ENCODE measurements at places on chromosomes 12 and 14. TPM values are rescaled to one million over a fixed set of nuclear protein-coding genes. Genes with fewer than 3 reads are reported as not detected.

DNA sequence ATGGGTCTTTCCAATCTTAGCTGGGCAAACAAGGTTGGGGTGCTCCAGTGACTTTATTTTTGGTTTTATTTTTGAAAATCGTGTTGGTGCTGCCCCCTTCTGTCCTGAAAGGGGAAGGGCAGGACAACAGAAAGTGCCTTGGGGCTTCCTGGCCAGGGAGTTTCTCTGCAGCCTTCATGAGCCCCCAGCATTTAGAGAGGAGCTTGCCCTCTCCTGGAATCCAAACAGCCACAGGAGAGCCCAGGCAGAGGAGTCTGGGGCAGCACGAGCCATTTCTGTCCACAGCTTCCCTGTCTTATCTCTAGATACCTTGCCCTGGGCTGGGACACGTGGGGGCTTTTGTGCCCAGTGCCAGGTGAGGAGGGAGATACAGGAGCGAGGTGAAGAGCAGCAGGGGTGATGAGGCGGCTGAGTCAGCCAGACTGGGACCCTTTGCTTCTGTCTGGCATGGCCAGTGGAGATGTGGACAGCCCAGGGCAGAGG is 4.4 kb upstream of the C1RL start:
- no peak for DNase-seq

RASSF9 gene
- 1.4 TPM for total RNA-seq

DNA sequence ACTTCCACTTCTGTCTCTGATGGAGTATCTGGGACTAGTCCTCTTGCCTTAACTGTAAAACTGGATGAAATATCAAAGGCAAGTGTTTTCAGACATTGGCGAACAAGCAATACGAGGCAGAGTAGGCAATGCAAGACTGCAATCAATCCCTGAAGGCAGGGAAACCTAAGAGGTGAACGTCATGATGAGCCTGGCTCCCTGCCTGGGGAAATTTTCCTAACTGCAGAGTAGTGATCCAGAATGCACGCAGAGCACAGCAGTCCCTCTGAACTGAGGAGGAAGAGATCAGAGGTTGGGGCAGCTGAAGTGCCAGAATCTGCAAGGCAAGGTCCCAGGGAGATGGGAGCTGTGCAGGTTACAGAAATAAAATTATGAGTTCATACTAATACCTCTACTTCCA is 18.5 kb downstream of the BHLHE41 start:
- DNase-seq: no peak

PIWIL1 gene
- total RNA-seq: 16.2 TPM

GRCh38 chr14:94673781-94674231 is 61.6 kb downstream of the SERPINA3 start:
- DNase-seq: no peak

Data from prostate gland (tissue), 2 donors.